ENCODE measurements at places on chromosomes 13 and 19.

DNA sequence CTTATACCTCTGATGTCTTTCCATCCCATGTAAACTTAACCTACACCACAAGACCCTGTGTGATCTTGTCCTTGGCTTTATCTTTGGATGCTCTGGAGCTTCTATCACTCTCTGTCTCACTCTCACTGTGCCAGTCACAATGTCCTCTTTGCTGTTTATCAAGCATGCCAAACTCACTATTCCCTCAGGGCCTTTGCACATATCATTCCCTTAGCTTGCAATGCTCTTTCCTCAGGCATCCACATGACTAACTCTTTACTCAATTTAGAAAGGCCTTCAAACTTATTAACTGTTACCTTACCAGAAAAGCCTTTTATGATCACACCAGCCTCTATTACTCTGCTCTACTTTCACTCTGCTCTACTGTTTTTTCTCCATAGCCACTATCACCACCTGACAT lies 354.1 kb downstream of the RFC3 start:
- no peak for DNase-seq

- DNase-seq: no peak
These were observed 1.9 kb downstream of the CDC42EP5 start for GRCh38 chr19:54470991-54471782.

DNA sequence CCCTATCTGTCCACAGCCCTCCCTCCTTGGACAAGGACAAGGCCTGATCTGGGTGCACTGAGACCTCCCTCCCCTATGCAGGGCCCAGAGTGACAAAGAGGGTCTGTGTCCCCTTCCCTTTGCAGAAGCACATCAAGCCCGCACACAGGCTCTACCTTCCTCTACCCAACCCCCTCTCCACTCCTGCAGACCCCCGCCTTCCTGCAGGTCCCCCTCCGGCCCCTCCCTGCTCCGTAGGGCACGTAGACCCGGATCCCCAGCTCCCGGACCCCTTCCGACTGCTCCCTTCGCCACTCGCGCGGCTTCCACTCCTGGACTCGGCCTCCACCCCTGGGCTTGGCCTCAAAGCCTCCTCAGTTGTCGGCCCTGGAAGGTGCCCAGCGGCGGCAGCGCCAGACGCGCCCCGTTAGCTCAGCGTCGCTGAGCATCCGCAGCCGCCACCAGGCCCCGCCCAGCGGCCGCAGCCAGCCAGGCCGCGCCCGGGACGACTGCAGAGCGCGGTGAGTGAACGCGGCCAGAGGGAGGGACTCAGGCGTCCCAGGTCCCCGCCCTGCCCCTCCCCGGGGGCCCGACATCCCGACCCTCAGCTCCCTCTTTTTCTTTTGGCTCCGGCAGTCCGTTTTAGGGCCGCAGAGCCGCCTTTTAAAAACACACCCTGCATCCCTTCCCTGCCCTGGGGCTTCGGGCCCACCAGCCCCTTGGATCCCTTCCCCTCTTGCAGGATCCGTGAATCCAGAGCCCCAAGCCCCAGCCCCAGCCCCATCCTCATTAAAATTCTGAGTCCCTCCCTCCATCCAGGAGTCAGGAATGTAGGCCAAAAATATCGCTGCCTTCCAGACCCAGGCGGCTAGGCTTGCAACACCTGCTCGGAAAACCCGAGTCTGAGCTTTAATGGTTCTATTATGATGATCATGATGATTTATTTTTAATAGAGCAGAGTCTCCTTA lies 1.5 kb upstream of the MYADM start:
- DNase-seq: peak; percentile 80

DNA sequence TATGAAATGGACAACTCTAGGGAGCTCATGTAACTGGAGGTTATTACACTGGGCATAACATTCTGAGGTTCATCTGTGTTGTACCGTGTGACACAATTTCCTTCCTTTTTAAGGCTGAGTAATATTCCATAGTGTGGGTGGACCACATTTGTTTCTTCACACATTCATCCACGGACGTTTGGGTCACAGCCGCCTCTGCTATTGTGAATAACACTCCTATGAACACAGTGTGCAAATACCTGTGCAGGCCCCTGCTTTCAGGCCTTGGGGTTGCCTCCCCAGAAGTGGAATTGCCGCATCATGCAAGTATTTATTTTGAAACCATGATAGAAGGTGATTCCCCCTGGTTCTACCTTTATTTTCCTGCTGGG lies 63.4 kb upstream of the MCF2L start:
- DNase-seq: no peak

DNA sequence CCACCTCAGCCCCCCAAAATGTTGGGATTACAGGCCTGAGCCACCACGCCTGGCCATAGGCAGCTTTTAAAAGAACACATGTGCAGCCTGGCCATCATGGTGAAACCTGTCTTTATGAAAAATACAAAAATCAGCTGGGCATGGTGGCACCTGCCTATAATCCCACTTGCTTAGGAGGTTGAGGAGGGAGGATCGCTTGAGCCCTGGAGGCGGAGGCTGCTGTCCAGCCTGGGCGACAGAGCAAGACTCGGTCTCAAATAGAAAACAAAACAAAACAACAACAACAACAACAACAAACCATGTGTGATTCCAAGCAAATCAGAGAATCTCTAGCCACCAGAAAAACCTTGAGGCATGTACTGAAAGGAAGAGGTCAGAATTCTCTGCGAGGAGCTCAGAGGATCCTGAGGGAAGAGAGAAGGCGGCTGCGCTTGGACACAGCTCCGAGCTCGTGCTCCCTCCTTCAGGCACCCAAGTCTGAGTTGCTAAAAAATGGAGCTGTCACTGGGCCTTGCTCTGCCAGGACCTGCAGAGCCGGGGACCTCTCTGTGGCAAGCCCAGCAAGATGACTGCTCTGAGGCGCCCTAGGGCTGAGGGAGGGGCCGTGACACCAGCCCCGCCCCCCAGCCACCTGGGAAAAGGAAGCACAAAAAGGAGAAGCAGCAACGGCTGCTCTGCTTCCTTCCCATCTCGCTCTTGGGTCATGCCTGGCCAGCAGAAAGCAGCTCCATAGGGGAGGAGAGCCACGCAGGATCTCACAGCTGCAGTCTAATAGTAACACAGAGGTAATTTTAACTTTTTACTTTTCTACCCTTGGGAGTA lies at the start of gene ARL11:
Gene ARL11, plus strand, starts transcription at position 677 of the 822 bp plus-strand sequence. CDS start 1,941 bp downstream, outside the sequence.
- DNase-seq: peak; percentile 77
